ENCODE measurements at places on chromosomes 11 and 22.

DNA sequence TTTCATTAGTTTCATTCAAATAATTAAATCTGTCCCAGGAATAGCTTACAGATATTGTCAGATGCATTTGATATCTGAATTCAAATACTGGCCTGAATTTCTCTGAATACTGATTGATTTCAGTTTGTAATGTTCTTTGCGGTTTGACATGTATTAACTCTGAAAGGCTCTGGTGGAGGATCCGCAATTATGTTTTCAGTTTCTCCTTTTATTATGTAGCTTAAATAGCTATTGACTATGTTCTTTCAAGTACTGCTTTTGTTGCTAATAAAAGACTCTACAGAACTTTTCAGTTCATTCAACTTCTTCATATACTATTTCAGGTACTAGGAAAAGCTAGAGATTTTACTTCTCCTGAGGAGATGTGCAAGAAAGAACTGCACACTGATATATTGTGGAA lies 2085.4 kb upstream of the RAG2 start:
- DNase-seq = no peak

DNA sequence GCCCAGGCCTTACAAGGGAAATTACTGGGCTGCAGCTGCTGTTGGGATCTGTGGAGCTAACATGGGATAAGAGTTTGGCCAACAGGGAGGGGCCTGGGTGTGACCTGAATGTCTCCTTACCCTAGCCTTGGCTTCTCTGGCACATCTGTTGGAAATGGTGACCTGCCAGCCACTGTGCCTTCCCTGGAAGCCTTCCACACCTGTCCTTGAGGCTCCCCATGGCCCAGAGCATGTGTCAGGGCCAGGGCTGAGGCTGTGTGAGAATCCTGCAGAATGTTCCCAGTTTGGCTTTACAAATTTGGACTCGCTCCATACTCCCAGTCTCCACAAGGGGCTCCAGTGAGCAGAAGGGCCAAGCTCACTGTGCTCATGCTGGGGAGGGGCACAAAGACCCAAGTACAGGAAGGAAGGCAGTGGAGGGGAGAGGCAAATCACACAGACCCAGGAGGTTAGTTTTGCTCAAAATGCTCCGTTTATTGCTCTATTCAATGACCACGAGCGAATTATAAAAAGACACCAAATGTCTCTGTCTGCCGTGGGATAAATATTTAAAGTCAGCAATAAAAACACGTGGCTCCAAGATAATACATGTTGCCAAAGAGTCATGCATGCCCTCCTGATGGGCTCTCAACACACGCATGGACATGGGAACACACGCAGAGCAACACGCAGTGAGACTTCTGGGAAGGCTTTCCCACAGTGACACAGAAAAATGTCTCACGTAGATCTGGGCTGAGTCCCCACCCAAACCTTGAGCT lies 1.7 kb upstream of the IGSF22 start:
- DNase-seq = no peak

DNA sequence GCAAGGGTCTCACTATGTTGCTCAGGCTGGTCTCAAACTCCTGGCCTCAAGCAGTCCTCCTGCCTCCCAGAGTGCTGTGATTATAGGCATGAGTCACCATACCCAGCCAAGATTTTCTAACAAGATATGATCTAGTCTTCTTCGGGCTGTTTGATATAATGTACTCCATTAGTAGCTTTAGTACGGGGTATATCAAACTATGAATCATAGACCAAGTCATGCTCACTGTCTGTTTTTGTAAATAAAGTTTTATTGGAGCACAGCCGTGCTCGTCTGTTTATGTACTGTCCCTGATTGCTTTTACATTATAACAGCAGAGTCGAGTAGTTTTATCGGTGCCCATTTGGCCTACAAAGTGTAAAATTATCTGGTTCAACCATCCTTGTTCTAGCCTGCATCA lies 43.9 kb upstream of the GRIK4 start:
- no peak for DNase-seq

- DNase-seq = no peak
Observed at GRCh38 chr11:88402784-88403183, 65.2 kb upstream of the CTSC start.

- DNase-seq = no peak
Observed at GRCh38 chr22:40263191-40263590, 83.1 kb upstream of the ADSL start.

DNA sequence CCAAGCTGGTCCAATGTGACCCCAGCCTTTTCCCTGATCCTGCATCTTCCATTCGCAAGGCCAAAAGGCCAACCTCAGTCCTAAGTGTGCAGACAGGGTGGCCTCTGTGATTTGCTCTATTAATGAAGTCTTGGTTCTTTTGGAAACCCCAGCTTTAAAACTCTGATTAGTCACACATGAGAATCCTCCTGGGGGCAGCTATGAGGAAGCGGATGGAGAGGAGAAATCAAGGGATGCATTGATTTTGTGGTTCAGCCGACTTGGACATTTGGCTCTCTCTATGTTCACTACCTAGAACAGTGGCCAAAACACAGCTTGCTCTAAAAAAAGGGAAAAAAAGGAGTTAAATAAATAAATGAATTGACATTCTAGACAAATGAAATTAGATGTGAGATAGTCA lies 98.6 kb upstream of the USP47 start:
- no peak for DNase-seq

- DNase-seq = no peak
Observed at GRCh38 chr11:62141111-62142042, 17.6 kb downstream of the INCENP start.

GRCh38 chr11:116404462-116404798 lies 368.4 kb downstream of the BUD13 start:
- no peak for DNase-seq

- no peak for DNase-seq
Observed at GRCh38 chr11:29449281-29450074, 567.4 kb downstream of the KCNA4 start.

DNA sequence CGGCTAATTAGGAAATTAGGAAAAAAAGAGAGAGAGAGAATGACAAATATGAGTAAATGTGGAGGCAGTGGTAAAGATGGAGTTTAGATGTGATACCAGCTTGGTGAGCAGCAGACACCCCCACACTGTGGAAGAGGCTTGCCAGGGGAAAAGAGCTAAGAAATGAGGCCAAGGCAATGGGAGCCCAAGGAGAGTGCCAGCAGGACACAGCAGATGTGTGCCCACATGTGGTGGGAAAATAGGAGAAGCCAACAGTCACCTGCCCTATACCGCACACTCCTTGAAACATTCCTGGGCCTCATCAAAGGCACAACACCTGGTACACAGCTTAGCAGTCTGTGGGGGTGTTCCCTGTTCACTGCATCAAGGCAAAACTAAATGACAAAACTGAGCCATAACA lies 104.9 kb downstream of the FAM76B start:
- no peak for DNase-seq
